ENCODE measurements at places on chromosomes 13 and 19.

DNA sequence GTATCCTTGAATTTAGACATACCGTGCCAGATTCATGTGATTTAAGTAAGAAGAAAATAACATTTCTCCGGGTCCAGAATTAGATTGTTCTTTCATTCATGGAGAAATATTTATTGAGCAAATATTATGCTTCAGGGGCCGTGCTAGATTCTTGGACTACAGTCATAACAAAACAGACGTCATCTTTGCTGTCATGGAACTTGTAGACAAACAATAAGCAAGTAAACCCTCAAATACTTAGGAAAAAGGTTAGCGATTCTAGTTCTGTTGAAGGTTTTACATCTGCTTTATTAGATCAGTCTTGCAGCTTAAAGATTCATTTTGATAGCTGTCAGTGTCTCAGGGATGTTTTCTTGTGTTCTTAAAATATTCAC is 16.9 kb downstream of the ZNF507 start:
- DNase-seq, result no peak

- no peak for DNase-seq
These were observed 8.8 kb downstream of the PRR36 start for GRCh38 chr19:7865262-7865911.

- no peak for DNase-seq
These were observed 48.5 kb downstream of the NBEA start for GRCh38 chr13:34990399-34991214.

DNA sequence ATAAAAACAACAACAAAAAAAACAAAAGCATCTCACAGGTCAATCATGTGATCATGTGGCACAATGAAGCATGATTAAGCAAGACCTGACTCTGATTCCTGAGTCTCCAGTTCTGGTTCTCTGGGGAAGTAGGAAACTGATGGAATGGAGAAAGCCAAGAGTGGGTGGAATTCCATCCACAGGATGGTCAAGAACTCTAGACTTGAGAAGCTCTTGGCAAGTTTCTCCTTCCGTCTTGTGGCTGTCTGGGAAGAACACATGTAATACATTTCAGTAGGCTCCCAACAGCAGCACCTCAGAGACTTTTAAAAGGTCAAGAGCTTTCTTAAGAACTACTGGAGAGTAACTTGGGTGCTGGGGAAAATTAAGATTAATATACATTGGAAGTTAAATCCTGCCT is 78.6 kb upstream of the TSHZ3 start:
- no peak for DNase-seq

DNA sequence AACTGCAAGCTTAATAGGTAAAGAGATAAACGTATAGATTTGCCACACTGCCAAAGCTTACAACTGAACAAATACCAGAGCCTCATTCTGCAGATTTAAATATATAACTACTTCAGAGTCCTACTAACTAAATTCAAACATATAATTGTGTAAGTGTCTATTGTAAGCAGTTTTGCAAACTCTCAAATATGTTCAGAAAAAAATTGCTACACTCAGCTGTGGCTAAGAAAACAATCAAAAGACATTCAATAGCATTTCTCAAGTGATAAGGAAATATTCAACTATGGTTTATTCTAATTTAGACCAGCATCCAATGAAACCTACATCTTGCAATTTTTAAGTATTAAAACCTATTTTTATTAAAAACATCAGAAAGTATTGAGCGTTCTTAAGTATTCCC is 202.4 kb downstream of the KCTD12 start:
- DNase-seq, result no peak

- DNase-seq, result no peak
These were observed 640.5 kb downstream of the GPC5 start for GRCh38 chr13:92038905-92039304.

DNA sequence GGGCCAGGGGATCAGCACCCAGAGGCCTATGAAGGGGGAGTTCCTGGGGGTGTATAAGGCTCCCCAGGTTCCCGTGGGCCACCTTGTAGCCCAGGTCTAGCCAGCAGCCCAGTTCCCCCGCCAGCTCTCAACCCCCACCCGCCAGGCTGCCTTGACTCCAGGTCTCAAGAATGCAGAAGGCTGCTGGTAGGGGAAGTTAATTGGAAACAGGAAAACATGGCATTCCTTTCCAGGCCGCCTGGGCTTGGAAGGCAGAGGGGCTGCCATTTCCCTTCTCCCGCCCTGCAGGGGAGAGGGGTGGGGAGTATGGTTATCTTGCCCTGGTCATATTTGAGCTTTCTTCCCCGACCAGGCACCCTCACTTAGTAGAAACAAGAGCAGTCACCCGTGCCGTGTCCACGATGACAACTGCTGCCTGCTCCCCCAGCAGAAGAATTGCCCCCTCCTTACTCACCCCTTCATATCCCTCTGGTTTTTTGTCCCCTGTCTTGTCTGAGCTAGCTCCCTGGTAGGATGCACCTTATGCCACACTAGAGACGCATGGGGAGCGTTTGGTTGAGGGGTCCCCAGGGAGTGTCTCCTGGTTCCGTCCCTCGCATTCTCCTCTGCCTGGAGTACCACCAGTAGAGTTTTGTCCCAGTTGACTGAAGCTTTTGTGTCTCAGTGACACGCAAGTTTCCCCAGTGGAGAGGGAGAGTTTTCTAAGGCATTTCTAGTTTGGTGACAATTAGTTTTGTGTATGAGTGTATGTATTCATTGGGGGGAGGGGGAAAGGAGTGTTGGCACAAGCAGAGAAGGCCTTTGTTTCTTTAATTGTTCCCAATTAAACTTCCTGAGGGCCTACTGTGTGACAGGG is 4.5 kb downstream of the BICRA start:
- no peak for DNase-seq

DNA sequence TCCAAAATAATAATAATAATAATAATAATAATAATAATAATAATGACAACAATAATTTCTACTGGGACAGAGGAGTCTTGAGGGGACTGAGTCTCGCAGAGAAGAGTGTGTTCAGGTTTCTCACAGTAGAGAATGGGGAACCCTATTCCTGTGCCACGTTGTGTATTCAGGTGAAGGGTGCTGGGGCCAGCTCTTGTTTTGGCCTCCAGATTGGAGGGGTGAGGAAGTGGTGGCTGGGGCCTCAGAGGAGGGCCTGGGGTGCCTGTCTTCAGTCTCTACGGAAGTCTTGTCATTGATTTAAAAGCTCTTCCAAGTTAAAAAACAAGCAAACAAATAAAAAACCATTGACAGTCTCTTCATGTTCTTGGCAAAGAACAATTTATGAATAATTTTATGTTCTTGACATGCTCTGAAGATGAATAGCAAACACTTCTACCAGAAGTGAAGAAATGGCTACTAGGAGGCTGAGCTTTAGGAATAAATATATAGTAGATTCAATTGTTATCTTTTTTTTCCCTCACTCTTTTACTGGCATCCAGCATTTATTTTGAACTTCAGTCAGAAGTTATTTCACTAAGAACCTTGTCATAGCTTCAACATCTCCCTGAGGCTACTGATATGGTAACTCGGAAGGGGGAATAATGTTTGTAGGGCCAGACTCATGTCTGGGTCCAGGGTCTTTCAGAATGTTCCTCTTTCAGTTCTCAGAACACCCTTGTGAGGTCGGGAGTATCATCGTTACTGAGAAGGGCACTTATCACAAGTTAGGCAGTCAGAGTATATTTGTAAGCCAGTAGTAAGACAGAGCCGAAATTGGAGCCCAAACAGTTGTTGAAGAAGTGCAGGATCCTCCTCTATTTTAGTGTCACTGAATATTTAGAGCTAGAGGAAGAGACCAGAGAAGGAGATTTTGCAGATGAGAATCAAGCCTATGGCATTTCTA is 13.1 kb downstream of the LRCH1 start:
- DNase-seq, result no peak

DNA sequence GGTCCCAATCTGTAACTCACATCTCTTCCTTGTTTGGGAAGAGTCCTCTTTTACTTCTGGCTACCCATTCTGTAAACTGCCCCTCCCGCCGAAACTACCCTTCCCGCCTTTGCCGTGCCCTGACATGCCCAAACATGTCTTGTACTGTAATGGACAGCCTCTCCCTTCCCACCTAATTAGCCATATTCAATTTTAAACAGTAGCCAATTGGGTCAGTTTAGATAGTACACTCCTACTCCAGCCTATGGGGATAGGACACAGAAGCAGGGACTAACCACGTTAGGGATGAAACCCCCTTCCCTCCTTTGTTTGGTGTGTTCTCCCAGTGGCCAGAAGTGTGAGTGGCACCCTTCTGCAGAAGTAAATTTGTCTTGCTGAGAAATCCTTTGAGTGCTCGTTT is 34.2 kb downstream of the SACS start:
- DNase-seq, result no peak

DNA sequence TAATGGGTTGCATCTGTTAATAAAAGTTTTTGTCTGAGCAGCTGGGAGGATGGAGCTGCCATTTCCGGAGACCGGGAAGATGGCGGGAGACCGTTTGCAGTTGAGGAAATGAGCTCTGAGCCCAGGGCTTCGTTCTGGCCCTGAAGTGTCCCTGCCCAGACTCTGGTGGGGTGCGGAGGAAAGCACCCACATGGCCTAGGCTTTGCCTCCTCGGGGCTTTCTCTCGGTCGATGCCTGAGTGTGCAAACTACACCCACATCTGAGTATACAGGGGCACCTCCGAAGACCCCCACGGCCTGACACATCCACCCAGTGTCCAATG is 15.6 kb upstream of the NANOS3 start:
- DNase-seq, result no peak

DNA sequence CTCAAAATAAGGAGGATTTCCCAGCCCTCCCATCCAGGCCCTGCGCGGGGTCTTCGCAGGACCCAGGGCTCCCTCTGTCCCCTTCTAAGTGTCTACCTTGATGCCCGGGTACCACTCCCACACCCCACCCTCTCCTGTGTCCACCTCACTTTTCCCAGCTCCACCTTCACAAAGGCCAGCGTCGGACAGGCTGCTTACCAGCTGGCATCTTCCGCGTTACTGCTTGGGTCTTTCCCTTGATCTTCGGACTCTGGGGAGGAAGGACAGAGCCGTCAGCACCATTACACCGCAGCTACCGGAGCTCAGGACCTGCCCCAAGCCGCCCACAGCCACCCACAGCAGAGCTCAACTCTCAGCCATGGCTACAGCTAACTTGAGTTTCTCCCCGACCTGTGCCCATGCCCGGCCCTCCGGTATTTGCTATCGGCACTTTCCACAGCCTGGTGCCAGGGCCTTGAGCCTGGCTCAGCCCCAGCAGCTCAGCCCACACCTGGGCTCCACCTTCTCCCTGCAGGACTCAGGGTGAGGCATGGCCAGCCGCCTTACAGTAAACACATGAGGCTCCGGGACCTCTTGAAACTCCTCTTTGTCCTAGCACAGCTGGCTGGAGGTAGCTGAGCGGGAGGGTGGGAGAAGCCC is 3.8 kb downstream of the C13orf46 start:
- DNase-seq, result no peak

DNA sequence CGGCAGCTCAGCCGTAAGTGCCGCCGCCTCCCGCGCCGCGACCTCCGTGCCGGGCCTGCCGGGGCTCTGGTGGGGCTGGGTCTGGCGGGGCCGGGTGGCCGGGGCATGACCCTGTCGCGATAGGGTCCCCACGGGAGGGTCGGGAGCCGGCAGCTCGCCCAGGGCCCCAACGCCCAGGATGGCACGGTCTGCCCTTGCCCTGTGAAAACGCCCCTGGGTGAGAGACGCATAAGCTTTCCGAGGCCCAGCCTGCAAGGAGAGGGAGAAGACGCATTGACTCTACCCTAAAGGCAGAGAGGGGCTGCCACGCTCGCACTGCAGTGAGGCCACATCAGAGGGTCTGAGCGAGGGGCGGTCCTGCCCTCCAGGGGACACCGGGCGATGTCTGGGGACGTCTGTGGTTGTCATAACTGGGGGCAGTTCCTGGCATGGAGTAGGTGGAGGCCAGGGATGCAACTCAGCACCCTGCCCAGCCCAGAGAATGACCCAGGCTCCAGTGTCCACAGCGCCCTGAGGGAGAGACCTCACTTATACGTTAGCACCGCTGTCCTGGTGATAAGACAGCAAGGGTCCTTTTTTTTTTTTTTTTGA is 539 bp downstream of the ZNF554 start:
- DNase-seq, result no peak

DNA sequence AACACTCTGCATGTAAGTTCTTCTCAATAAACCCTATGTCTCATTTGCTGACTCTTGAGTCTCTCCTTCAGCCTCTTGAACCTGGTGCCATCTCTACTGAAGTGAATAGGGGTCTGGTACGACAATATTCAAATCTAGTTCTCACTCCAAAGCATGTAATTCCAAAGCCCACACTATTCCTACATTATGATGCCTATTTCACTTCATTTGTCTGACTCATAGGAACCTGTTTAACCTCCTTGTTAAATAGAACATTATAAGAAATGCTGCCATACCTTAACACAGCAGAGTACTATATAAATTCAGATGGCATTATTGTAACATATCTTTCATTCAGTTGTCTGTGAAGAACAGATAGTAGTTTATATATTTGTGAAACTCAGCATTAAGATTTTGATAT is 67.1 kb downstream of the STARD13 start:
- DNase-seq, result no peak

- DNase-seq, result no peak
These were observed 22.8 kb downstream of the ATP8A2 start for GRCh38 chr13:25394402-25395060.

DNA sequence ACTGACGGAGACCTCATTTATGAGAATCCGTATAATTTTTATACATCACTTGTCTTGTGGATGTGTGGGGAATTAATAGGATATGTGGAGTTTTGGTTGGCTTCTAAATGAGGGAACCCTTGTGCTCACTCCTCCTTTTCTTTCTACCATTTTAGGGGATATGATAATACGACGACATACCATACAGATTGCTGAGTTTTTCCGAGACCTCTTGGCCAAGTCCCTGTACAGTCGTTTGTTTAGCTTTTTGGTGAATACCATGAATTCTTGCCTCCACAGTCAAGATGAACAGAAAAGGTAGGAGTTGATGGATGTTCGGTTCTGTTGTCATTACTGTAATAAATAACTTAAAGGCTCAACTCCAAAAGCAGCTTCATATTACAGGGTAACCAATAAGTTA is 335.2 kb downstream of the MYO16 start:
- DNase-seq, result no peak

- DNase-seq, result no peak
These were observed 1.2 kb downstream of the TNFRSF19 start for GRCh38 chr13:23571431-23571830.

DNA sequence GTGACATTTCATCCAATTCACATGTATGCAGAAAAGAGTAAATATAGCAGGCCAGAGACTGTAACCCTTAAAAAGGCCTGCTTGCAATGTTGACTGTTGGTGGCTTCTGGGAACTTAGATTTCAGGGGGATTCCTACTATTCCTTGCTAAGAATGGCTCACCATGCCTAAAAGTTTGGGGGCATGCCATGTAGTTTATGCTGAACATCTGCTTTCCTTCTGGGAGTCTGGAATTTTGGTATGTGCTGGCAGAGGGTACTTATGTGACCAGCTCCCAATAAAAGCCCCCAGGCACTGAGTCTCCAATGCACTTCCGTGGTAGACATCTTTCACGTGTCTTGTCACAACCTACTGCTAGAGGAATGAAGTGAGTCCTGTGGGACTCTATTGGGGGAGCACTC is 88.4 kb upstream of the PCDH8 start:
- DNase-seq, result no peak

- no peak for DNase-seq
These were observed 106.1 kb downstream of the SLC25A15 start for GRCh38 chr13:40895227-40896184.

GRCh38 chr19:41926028-41926762 is 2.1 kb downstream of the ERFL start:
- no peak for DNase-seq

GRCh38 chr19:30341611-30342201 is 30.5 kb upstream of the ZNF536 start:
- no peak for DNase-seq
